ENCODE measurements at places on chromosomes 12 and 14. TPM values are rescaled to one million over a fixed set of nuclear protein-coding genes. Genes with fewer than 3 reads are reported as not detected.

ISM2 gene
- total RNA-seq: not detected

SARNP gene
- 113 TPM for total RNA-seq

SPIC gene
- total RNA-seq: not detected

RBP5 gene
- not detected for total RNA-seq

P2RX2 gene
- not detected for total RNA-seq

OR6C4 gene
- not detected for total RNA-seq

GUCY2C gene
- under 0.01 TPM for total RNA-seq

SDR9C7 gene
- total RNA-seq: not detected

OVCH1 gene
- total RNA-seq: 0.12 TPM

LRRC43 gene
- 0.79 TPM for total RNA-seq

VRTN gene
- total RNA-seq: not detected

PTGER2 gene
- total RNA-seq: 11.6 TPM

B4GALNT3 gene
- total RNA-seq: under 0.01 TPM

EID3 gene
- 7.3 TPM for total RNA-seq

ACSS3 gene
- total RNA-seq: 33.6 TPM

MAP3K9 gene
- under 0.01 TPM for total RNA-seq

GARIN6 gene
- total RNA-seq: not detected

RTL1 gene
- total RNA-seq: not detected

KRT79 gene
- total RNA-seq: not detected

NOC4L gene
- total RNA-seq: 6.3 TPM

LRRIQ1 gene
- not detected for total RNA-seq

HSP90AA1 gene
- total RNA-seq: 233 TPM

SMCO2 gene
- 0.13 TPM for total RNA-seq

NKX2-8 gene
- total RNA-seq: not detected

DCAF11 gene
- total RNA-seq: 68.4 TPM

ADGRD1 gene
- total RNA-seq: 1.4 TPM

KRT77 gene
- not detected for total RNA-seq

GALNT8 gene
- total RNA-seq: not detected

APOF gene
- not detected for total RNA-seq

KERA gene
- not detected for total RNA-seq

STAT2 gene
- total RNA-seq: 185 TPM

BICDL1 gene
- total RNA-seq: not detected

ENDOU gene
- total RNA-seq: 0.40 TPM

IRAK3 gene
- total RNA-seq: 9.1 TPM

FGD6 gene
- 4.4 TPM for total RNA-seq

COCH gene
- total RNA-seq: 0.06 TPM

SOCS2 gene
- total RNA-seq: 46.7 TPM

CSAD gene
- total RNA-seq: 12.0 TPM

TSPAN11 gene
- 0.26 TPM for total RNA-seq

All from aortic smooth muscle cell (primary cell).